ENCODE measurements at places on chromosomes 11 and 22.

GRCh38 chr22:43127166-43127908, 15.9 kb downstream of the MCAT start:
- no peak for DNase-seq

- no peak for DNase-seq
These were observed 181.6 kb upstream of the POU2AF2 start for GRCh38 chr11:111063726-111064517.

DNA sequence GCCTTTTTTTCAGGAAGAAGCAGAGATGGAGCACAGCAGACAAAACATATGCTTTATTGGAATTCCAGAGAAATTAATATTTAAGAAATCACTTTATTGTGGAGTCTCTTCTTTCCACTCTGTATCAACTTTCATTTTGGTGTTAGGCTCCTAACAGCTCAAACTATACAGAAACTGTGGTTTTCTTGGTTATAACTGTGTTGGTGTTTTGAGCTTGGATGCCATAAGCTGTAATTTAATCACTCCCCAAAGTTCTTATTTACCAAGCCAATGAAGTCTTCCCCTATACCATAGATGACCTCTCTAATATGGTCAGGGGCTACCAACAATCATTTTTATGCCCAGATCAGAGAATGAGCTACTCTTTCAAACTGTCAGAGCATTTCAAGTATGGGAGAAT, 90.0 kb downstream of the EXT2 start:
- no peak for DNase-seq

DNA sequence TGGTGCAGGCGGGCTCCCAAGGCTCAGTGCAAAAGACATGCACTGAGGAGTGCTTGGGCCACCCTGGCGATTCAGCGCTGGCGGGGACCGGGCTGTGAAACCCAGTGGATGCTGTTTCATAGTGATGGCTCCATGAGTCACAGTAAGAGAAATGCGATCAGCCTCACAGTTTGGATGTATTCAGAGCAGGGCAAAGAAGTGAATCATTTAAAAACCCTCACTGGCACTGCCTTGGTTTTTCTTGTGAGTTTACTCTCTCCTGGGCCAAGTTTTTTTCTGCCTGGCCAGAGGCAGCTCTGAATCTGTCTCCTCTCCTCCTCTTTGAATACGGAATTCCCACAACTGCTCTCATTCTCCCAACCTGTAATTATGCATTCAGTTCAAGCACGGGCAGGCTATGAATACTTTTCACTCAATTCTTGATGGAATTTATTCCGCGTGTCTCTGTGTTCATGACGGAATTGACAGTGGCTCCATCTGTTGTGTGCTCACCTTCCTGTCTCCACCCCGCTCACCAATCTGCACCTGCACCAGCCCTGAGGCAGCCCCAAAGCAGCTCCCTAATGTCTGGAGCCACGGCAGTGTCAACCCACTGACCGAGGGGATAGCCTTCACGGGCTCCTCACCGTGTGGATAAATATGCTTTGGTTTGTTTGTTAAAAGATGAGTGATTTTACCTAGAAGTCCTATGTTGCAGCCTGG, 14.9 kb downstream of the ADAMTS8 start:
- no peak for DNase-seq

DNA sequence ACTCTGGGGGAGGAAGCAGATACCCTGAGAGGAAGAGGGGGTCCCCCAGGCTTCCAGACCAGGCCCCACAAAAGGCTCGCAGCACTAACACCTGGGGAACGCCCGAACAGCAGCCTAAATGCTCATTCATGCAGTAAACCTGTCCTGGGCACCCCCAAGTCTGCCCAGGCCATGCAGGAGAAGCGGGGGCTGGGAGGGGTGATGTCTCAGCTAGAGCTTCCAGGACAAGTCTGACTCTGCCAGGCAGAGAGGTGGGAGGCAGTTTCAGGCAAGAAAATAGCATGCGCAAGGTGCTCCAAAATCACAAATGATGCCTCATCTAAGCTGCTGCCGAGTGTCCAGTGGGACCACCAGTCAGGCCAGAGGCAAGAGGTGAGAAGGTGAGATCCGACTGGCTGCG, 14.6 kb downstream of the CABP7 start:
- DNase-seq = no peak

GRCh38 chr11:21148376-21148775, 479.0 kb downstream of the NELL1 start:
- DNase-seq = no peak

GRCh38 chr22:36486619-36487384, 5.4 kb upstream of the TXN2 start:
- DNase-seq = peak; percentile 26

GRCh38 chr22:24159650-24160049, 21.6 kb upstream of the SUSD2 start:
- no peak for DNase-seq

- peak; percentile 37 for DNase-seq
These were observed 26.9 kb downstream of the SNAP29 start for GRCh38 chr22:20885557-20886323.

GRCh38 chr11:63747011-63747410, 21.6 kb downstream of the ZFTA start:
- no peak for DNase-seq

GRCh38 chr22:33923033-33923432, 2.8 kb upstream of the LARGE1 start:
- DNase-seq = no peak

DNA sequence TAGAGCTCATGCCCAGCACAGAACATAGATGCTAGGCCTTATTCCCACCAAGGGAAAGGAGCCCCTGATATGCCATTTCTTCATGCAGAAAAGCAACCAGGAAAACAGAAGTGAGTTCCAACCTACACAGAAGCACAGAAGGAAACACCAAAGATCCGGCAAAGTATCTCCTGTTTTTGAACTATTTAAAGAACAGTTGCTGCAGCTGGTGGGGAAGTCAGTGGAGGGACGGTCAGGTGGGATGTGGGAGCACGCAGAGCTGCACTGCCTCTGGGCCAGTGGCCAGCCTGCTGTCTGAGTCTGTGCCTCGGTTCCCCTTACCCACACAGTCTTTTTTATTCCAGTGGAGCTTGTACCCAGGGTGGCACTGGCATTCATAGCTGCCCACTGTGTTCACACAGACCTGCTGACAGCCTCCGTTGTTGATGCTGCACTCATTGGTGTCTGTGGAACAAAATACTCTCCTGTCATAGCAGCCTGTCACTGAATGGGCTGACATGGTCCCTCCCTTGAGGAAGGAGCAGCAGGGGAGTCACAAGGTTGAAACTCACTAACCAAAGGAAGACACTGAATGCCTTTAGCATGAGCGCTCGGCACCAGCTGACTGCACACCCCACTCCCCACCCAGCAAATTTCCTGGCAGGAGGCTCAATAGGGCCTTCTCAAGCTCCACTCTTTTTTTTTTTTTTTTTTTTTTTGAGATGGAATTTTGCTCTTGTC, 37.9 kb downstream of the SCUBE2 start:
- no peak for DNase-seq

GRCh38 chr11:65278356-65278755, 16.6 kb downstream of the POLA2 start:
- no peak for DNase-seq

- peak; percentile 26 for DNase-seq
These were observed 4.4 kb downstream of the SLC2A11 start for GRCh38 chr22:23862103-23862502.

- DNase-seq = no peak
These were observed 88.3 kb downstream of the C22orf31 start for GRCh38 chr22:28973352-28973751.

- no peak for DNase-seq
These were observed 263.6 kb downstream of the CTTN start for GRCh38 chr11:70661761-70662501.

All from GDM1 (cell line).